ENCODE measurements at places on chromosomes 5 and 9.

DNA sequence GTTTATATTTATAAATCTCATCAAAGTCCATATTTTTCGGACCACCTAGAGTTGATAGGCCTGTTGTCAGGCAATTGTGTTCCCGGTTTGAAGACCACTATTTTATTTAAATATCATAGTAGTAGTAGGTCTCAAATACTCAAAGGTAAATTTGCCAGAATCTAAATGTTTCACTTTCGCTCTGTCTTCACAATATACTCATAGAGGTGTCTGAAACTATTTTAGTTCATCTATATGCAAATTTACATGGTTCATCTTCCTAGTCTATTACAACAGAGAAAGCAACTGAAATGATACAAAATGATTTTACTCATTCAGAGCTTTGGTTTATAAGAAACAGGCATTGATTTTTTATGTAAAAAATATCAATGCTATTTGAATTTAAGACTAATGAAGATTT is 1897.5 kb downstream of the EFNA5 start:
- no peak for DNase-seq

DNA sequence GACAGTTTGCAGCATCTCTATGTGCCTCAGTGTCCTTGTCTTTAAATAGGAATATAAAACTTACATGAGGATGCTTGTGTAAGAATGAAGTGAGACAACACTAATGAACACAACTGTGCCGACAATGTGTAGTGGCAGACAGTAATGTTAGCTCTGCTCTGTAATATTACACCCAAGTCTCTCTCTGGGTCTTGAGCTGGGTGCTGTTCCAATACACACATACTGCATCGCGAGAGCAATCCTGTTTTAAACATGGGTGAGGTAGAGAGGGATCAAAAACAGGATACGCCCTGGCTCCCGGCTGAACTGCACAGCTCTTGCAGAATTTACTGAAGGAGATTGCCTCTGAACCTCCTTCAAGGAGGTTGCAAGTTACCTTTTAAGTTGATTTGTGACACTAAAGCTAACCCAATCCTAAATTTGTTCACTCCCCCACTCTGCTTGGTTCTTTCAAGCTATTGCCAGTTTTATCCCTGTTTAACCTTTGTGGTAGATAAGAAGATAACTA is 155.2 kb upstream of the ISL1 start:
- no peak for DNase-seq

DNA sequence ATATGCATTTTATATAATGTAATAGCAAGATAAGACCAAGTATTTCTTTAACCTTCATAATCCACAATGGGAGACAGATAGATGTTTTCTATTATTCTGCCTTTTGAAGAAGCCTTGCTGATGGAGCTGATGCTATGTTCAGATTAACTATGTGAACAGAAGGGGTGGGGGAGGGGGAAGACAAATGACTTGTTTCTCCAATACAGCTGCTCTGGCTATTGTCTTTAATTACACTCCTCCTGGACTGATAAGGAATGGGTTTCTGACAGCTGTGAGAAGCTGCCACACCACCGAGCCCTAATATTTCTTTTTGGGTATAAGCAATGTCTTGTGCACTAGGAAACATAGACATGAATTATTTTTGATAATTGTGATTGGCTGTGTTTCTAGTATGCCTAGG is 62.0 kb downstream of the CAVIN4 start:
- no peak for DNase-seq

DNA sequence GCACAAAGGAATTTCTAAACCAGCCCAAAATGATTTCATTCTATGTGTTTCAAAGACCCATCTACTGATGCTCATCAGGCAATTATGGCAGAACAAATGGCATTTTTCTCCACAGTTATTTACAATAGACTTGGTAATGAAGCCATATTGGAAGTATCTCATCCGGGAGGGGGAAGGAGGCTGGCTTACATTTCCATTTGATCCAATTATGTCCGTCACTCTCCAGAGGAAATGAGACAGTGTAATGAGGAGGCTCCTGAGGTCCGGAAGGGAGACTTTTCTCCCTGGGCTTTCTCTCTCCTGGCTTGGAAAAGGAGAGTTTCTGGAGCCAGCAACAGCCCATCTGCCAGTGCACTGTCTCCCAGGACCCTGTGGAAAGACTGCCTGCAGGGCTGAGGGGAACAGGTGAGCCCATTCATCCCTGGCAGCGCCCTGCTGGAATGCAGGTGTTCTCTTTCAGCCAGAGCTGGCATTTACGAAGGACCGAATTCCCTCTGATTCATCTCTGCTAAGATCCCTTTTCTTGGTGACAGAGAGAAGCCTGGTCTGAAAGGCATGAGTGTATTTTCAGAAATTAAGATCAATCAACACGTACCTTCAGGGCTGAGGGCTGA is 54.9 kb upstream of the SAP30L start:
- DNase-seq, result no peak

DNA sequence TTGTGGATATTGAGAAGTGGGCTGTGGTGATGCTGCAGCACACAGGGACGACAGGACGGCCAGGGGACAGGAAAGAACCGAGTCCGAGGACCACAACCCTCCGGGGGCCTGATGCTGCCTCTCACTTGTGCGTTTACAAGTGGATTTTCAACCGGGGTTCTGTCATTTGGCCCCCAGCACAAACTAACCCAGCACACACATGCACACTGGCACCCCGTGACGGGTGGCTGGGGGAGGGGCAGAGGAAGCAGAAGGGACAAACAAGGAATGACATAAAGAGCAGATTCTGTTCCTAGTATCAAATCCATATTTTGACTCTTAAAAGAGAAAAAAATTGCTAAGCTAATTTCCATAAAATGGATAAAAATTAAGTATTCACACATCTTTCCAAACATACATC is 18.3 kb upstream of the ZFYVE16 start:
- no peak for DNase-seq

Data from mesothelial cell of epicardium (in vitro differentiated cells).